GM23248 (cell line): ENCODE measurements at places on chromosomes 6 and 20.
A peak's percentile ranks its signal among the peaks of the same experiment; 100 is the strongest.

DNA sequence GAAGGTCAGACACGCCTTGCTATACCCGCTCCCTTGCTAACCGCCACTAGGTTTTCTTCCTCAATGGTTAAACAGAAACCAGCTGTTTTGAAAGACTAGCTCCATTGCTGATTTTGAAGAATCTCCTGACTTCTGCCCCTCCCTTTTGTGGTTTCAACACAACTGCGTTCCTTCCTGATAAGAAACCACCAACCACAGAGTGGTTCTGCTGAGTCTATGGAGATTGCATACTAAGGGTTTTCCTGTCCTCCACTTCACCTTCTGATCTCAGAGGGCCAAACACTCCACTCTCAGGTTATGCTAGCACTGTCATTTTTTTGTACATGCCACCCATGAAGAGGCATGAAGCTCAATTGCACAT lies 207.9 kb downstream of the MYLK4 start:
- DNase-seq: peak; percentile 30

- DNase-seq: no peak
Measured at GRCh38 chr6:156556811-156557210, 220.4 kb upstream of the ARID1B start.

DNA sequence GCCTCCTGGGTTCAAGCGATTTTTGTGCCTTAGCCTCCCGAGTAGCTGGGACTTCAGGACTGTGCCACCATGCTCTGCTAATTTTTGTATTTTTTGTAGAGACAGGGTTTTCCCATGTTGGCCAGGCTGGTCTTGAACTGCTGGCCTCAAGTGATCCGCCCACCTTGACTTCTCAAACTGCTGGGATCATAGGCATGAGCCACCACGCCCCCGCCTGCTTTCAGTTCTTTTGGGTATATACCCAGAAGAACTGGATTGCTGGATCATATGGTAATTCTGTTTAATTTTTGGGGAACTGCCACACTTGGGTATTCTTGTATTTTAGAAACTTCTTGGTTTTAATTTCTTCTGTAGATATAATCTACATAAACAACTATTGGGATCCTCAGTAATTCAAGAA lies 17.0 kb downstream of the CDS2 start:
- DNase-seq: no peak

DNA sequence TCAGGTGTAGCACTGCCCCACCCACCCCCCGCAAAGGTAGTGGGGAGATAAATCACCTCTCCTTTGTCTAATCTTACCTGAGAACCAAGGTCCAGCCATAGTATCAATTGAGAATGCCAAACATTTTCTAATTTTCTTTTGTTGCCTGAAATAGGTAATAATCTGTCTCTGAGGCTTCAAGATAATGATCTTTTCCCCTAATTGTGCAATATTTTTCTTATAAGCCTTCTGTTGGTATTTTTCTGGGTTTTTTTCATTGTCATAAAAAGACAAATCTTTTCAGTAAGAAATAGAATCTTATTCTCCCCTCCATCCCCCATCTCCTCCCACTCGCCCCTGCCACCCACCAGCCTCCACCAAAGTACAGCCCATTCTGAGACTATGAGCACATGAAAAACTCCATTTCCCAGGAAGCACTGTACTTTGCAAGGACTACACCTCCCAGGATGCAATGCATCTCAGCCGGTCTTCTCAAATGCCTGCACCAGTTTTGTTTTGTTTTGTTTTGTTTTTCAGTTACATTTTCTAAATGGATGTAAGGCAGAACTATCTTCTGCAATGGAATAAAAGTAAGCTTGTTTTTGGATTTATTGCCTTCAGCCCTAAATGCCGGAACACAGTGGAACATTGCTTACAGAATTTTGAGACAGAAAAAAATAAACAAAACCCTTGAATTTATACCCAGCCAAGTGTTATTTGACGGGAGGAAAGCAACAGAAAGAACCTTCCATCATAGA lies 268.0 kb downstream of the TFAP2A start:
- peak; percentile 67 for DNase-seq

DNA sequence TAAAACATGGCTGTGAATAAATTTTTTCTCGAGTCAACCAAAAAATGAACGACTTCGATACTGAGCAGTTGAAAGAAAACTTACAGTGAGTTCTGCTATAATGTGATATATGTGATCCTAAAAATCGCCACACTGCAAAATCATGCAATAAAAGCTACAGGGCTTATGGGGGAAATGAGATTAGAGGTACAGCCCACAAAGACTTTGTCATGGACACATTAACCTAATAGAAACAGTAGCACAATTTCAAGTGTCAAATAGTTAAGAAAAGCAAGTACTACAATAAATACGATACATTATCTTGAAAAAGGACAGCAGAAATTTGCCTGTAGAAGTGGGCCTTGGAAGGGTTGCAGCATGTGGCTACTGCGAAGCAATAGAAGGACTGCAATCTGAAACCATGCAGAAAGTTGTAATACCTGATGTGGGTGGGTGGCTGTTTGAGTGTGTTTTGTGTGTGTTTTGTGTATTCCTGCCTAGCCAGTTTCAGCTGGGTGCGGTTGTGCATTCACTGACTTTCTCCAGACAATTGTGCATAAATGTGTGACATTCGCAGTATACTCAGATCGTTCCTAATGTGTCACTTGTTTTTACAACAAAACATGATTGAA lies 79.1 kb downstream of the RPP40 start:
- no peak for DNase-seq

DNA sequence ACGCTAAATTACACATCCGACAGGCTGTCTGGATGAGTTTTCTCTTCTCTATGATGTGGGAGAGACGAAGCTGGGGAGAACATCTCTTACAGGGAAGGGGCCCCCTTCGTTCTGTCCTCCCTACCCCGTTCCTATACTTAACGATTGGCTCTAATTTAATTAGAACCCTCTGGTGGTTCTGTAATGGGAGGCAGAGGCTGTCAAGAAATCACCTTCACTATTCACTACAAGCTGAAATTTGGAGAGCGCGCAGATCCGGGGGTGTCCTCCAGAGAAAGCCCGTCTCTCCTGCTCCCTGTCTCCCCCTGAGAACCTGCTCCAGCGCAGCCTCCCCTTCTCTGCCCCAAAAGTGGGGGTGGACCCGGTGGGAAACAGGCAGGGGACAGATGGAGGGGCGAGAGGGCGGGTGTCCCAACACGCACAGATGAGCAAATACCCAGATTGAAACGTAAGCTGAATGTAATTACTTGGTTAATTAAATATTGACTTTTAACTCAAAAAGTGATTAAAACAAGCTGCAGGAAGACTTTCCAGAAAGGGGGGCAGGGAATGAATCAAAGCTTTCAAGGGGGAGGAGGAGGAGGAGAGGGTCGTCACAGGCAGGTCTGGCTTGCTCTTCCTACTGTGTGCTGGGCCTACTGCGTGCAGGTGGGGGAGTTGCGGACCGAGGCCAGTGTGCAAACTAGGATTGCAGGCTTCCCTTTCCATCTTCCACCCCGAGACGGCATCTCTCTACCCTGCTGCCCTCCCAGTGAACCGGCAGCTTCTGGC lies 1.3 kb downstream of the SULF2 start:
- DNase-seq: no peak

DNA sequence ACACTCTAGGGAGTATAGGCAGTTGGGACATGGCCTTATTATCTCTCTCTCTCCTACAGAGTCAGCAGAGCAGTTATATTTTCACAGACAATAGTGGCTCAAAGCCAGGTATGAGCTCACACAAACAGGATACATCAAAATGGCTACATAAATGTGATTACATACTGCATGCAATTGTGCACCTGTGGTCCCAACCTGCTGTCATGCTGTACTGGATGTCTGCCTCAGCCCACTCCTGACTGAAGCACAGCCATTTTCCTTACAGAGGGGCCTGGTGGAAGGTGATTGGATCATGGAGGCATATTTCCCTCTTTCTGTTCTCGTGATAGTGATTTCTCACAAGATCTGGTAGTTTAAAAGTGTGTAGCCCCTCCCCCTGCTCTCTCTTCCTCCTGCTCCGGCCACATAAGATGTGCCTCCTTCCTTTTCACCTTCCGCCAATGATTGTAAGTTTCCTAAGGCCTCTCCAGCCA lies 37.0 kb upstream of the SAMHD1 start:
- peak; percentile 28 for DNase-seq

- no peak for DNase-seq
Measured at GRCh38 chr20:3814928-3815495, 5.3 kb upstream of the AP5S1 start.

DNA sequence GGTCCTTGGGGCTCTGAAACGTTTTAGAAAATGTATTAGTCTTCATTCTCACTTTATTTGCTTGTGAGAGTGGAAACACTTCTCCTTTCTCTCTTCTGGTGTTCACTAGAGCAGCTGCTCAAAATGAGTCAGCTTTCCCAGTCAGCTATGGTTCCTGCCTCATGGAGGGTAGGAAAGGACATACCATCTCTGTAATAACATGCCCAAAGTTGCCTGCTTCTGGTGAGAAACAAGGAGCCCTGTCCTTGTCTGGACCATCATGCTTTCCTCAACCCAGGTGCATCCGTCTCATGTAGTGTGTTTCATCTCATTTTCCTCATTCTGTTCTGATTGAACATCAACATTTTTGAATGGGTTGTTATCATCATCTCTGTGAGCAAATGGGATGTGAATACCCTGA lies 17.1 kb upstream of the TINAG start:
- peak; percentile 87 for DNase-seq

DNA sequence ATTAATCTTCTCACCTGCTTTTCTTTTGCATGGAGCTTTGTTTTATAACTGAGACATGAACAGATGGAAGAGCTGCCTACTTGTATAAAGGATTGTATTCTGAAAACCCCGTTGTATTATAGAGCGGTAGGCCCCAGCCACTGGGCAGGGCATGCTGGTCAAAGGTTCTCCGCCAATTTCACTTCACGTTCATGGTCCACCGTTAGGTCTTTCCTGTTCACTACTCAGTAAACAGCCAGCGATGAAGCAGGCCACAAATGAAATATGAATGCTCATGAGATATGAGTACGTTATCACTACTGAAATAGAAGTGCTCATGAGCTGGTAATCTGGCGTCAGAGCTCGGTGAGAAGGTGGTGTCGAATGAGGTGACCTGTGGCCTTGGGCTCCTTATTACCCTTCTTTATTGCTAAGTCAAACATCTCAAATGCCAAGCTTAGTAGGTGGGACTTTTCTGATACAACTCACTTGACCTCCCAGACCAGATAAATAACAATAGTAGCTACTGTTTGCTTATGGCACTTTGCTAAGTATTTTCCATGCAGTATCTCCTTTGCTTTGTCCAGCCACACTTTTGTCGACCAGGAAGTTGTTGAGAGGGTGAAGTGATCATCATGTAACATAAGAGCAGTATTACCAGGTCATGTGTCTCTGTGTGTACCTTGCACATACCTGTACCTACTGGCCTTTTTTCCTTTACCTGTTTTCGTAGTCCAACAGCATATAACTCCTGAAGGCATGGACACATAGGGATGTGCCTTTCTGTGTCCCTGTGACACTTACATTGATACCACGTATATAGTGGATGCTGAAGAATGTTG lies 16.7 kb downstream of the EDN3 start:
- DNase-seq: no peak

DNA sequence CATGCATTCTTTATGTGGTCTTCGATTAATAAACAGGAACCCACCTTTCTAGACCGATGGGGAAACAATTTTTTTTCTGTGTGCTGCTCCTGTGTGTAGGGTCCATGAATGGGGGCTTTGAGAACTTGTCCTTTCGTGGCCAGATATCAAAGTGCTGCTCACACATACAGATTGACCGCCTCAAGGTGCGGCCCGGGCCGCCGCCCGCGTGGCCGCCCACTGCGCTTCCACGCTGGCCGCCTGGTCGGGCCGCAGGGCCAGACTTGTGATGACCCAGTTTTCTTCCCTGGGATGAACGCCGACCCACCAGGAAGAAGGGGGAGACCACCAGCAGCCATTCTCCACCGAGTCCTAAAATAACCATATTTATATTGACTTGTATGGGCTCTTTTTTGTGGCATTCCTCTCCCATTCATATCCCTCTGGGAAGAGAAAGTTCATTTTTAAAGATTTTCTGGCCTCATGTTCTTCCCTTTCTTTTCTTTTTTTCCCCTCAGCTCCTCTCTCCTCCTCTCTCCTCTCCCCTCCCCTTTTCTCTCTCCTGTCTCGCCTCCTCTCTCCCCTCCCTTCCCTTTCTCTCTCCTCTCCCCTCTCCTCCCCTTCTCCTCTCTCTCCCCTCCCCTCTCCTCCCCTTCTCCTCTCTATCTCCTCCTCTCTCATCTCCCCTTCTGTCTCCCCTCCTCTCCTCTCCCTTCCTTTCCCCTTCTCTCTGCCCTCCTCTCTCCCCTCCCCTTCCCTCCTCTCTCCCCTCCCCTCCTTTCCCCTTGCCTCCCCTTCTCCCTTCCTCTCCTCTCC lies 264.8 kb upstream of the SUPT3H start:
- no peak for DNase-seq

- peak; percentile 65 for DNase-seq
Measured at GRCh38 chr20:4794846-4795245, 73.1 kb downstream of the PRND start.

DNA sequence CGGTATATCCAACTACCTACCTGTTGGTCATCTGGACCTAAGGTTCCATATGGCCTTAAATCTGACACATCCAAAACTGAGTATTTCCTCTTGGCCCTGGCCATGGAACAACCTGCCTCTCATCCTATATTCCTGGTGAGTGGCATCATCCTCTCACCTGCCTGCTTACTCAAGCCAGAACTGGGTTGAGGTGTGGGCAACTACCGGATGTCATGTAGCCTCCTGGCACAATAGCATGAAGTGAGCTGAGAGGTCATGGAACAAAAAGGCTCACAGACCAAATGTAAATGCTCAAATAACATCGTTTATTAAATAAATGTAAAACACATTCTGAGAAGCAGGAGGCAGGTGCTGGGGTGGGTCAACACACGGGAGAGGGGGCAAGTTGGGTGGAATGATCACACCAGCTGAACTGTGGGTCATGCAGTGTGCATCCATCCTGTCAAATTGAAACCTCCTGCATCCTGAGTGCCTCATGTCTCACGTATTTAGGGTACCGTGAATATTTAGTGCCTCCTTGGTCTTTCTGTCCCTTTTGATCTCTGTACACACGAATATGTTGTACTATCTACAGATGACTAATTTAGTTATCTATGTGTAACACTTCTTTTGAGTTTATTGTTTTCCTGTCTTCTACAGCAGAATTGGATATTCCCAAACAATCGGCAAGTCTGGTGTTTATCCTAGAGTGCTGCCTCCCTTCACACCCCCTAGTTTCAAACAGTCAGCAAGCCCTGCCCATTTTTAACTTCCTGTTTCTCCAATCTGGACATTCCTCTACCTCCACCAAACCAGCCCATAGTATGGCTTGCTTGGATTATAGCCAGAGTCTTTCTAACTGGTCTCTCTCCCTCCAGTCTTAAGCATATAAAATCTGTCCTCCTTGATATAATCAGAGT lies 7.9 kb upstream of the POU5F1 start:
- DNase-seq: no peak
